Activated T-helper 17 cell treated with anti-CD3 and anti-CD28 coated beads, Interleukin-2, amount 50 U/mL, for 72 hours (primary cell): ENCODE measurements at places on chromosomes 7 and 10. TPM values are rescaled to one million over a fixed set of nuclear protein-coding genes. Genes with fewer than 3 reads are reported as not detected.

FLNC gene
- total RNA-seq = 0.02 TPM

HKDC1 gene
- 0.42 TPM for total RNA-seq

AMPH gene
- total RNA-seq = not detected

FGL2 gene
- total RNA-seq = 0.16 TPM

VAX1 gene
- total RNA-seq = not detected

C10orf105 gene
- total RNA-seq = 0.04 TPM

ADAMTS14 gene
- total RNA-seq = 0.06 TPM

ATP6V0A4 gene
- 0.42 TPM for total RNA-seq

ETV1 gene
- total RNA-seq = 1.7 TPM

CPA4 gene
- 0.22 TPM for total RNA-seq

CPA5 gene
- total RNA-seq = 3.3 TPM

CPN1 gene
- not detected for total RNA-seq

BMPER gene
- total RNA-seq = not detected

AQP1 gene
- total RNA-seq = 0.08 TPM

CALCR gene
- total RNA-seq = not detected

LIPJ gene
- total RNA-seq = not detected

LYZL1 gene
- total RNA-seq = not detected

OPN4 gene
- not detected for total RNA-seq

GIMAP5 gene
- 142 TPM for total RNA-seq

CUTC gene
- total RNA-seq = 25.6 TPM

NPFFR1 gene
- total RNA-seq = not detected

SPDYE2B gene
- not detected for total RNA-seq

RADIL gene
- total RNA-seq = 0.56 TPM

CCL24 gene
- not detected for total RNA-seq
